ENCODE measurements at places on chromosomes 3 and 15.

- DNase-seq: no peak
Observed at GRCh38 chr3:62041681-62042080, 331.7 kb downstream of the FEZF2 start.

DNA sequence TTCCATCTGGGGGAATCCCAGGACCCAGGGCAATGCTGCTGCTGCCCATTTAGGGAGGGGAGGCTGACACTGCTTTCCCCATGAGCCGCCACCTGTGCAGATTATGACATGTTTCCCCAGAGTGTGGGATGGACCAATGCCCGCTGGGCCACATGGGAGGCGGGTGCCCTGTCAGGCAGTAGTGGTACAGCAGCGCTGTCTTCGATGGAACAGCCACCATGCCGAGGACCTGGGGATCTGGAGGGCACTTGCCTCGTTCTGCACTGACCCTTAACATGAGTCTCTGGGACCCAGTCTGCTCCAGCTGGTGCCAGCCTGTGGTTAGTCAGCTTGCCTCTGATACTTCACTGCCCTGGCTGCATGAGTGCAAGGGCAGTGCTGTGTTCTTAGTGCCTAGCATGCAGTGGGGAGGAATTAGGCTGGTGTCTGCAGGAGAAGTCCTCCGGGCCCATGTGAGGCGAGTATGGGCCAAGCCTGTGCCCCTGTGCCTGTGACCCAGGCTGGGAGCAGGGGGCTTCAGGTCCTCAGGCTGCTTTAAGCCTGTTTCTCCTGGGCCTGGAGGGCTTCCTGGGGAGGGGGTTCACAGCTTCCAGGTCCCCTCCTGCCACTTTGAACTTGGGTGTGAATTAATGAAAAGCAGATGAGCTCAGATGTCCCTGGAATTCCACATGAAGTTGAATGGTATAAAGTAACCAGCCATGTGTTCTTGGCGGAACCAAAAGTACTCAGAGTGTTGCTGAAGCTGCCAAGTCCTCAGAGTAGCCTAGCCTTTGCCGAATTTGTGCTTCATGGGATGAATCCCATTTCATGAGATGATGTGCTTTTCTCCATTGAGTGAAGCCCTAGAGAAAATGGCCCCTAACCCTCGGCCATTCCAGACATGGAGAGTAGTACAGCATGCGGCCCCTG, 22.9 kb downstream of the KLF13 start:
- peak; percentile 54 for DNase-seq

DNA sequence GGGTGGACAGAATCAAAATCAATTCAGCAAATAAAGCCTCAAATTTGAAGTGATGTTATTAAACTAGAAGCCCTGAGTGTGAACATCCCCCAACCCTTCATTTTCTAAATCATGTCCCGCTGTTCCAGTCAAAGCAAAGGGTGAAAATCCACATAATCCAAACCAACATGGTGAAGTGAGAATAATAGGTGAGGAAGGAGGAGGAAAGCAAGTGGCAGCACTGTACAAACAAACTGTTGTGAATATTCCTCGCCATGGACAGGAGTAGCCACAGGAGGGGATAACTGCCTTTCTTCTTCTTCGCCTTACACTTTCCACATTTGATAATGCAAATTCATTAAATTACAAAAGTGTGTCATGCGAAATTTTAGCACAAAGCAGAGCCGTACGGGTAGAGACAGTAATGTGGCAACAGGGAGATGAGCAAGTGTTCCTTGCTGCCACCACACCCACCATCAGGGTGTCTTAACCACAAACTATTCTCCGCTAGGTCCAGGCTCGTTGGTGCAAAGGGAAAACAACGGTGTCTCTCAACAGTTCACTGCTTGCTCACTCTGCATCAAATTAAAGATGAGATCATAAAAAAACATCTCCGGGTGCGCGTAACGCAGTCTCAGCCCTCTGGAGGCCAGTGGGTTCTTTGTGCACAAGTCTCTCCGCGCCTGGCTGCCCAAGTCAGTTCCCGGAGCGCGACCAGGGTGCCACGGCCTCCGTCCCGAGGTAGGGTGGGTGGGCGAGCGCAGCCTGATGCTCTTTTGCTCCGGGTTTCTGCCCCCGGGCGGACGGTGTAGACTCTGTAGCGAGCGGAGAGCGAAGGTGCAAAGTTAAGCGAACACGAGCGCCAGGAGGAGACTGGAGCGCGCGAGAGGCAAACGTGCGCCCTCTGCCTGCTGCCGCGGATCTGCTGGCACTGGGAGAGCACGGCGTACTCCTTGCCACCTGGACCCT, 6.7 kb downstream of the EPHA3 start:
- DNase-seq: peak; percentile 81

DNA sequence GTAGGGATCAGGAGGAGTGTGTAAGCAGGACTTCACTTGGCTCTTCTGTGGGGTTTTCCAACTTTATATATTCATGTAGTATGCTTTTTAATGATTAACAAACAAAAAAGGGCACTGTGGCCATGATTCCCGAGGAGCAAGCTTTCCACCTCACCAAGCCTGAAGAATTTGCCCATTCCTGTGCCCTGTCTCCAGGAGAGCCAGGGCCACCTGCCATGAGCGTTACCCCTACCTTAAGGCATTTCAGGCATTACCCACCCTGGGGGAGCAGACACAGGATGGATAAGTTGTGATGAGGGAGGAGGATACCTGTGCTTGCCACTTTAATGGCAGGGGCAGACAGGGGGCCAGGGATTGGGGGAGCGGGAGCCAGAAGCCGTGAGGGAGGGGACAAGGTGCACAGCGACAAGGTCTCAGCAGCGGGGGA, 3.0 kb downstream of the TRPM1 start:
- DNase-seq: no peak

DNA sequence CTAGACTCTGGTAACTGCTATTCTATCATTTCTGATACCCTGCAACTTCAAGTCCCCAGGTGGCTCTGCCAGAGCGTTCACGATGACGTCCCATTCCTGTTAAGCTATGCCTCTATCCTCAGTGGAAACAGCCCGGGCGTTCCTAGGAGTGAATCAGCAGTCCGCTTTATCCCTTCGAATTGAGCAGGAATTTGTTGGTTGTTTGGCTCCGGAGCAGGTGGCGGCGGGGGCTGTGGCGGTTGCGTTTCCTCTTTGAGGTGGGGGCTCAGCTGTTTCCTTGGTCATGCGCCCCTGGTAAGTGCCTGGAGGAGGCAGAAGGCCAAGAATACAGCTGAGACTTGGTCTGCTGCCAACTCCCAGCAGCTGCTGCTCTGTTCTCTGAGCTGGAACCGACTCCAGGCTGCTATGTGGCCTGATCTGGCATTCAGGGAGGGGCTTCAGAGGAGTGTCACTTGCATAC, 25.2 kb downstream of the ARPP21 start:
- DNase-seq: no peak

GRCh38 chr3:58013099-58013498, 4.9 kb downstream of the FLNB start:
- DNase-seq: no peak

- no peak for DNase-seq
Observed at GRCh38 chr3:52259448-52259847, 13.9 kb downstream of the PPM1M start.

- DNase-seq: no peak
Observed at GRCh38 chr3:14375192-14375591, 27.2 kb upstream of the SLC6A6 start.

DNA sequence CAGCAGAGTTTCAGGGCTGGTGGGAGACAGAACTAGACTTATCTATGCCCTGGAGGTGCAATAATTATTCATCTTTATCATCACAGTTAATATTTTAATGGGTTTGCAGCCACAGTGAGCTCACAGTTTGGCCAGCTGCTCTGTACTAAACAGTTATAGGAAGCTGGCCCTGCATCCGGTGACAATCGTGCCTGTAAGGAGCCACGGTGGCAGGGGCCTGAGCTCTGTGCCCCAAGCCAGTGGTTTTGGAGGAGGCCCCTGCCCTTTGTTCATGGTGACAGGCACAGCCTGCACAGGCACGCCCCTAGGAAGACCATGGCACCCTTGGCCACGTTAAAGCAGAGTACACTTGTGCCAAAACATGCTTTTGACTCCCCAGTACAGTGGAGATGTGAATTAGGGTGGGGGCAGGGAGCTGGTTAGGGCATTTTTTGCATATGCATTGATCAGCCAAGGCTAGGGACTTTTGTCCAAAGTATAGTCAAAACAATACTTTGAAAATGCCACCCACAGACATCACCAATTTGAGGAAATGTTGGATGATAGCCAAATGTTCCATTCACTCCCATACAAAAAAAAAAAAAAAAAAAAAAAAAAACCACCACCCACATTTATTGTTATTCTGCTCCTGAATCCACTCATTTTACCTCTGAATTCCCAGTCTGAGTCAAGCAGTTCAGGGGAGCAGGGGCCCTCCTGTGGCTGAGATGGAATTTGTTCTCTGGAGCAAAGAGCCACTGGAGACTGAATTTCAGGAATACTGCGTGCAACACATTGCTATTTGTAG, 3.4 kb upstream of the RFTN1 start:
- DNase-seq: peak; percentile 58

DNA sequence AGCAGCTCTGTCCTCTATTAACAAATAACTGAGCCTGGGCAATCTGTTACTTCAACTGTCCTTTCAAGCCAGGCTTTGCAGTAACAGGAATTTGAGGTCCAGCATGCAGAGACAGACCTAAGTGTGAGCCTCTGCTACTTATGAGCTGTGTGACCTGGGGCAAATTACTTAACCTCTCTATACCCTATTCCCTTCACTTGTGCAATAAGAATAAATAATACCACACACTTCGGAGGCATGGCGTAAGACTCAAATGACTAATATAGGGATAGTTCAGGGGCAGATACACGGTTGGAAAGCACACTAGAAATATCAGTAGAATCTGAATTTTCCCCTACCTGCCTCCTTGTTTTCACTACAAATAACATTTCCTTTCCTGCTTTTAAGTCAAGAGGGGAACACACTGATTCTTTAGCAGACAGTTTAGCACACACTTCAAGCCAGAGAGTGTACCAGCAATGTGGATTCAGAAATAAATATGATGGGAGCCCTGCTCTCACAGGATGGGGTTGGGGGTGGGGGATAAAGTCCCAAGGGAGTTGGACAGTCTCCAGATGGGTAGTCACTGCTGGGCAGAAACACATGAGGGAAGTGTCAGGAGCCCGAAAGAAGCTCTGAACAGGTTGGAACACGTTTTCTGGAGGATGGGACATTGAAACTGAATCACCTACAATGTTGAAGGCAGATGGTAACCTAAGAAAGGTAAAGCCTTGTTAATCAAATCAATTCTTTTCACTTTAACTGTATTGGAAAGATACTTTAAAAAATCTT, 61.8 kb upstream of the RBP1 start:
- DNase-seq: no peak
